HTR-8/SVneo (cell line): ENCODE measurements at places on chromosomes 11 and 22.

DNA sequence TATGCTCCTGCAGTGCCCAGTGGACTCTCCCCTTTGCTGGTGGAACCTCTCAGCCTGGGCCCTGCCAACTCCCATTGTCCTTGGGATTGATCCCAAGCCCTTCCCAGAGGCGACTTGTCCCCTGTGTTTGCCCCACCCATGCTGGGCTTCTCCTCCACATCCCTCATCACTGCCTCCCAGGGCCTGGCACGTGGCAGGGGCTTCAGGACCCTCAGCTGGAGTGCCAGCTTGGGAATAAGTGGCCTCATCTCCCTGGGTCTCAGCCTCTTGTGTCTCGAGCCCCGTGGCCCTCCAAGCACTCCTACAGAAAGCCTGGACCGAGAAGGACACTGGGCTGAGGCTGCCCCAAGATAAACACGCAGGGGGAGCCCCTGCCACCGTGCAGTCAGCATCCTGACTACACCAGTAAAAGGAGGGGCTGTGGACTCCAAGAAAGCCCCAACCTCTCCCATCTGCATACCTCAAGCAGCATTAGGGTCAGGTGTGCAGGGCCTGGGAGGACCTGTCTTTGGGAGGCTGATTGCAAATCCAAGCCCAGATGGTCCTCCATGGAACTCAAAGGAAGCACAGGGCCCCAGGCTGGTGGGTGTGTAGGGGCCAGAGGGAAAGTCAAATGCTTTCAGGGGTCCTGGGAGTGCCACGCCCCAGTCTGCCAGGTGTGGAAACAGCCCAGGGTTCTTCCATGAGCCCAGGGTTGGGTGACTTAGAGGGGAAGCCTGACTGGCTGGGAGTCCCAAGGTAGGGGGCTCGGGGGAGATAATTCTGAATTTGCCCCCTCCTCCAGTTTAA lies 9.5 kb upstream of the GNAZ start:
- DNase-seq, result no peak

DNA sequence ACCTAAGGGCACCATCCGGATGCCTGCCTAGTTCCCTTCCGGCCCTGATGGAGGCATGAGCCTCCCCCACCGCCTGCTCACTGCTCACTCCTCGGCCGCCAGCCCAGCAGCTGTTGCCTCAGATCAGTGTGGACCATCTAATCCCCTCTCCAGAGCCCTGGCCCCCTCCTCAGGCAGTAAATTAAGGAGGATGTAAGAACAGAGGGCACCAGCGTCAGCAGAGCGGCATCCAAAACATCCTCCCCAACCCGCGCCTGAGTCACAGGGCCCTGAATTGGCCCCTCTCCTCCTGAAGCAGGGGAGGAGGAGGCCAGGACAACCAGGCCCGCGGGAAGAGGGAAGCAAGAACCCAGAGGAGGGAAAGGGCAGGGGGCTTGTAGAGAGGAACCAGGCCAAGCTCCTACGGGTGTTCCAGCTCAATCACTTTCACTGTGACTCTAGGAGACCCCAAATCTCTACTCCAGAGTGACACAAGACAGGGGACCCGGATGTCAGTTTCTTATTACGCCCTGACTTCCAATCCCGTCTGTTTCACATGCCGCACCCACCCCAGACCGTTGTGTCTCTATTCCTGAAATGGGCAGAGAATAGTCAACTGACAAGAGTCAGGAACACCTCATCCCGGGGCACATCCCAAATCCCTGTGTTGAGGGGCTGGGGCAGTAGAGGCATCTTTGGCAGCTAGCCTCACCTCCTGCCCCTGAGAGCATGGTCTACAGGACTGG lies 31.3 kb upstream of the MYOD1 start:
- no peak for DNase-seq

GRCh38 chr22:23565305-23565914 lies 14.7 kb downstream of the IGLL1 start:
- DNase-seq, result no peak

DNA sequence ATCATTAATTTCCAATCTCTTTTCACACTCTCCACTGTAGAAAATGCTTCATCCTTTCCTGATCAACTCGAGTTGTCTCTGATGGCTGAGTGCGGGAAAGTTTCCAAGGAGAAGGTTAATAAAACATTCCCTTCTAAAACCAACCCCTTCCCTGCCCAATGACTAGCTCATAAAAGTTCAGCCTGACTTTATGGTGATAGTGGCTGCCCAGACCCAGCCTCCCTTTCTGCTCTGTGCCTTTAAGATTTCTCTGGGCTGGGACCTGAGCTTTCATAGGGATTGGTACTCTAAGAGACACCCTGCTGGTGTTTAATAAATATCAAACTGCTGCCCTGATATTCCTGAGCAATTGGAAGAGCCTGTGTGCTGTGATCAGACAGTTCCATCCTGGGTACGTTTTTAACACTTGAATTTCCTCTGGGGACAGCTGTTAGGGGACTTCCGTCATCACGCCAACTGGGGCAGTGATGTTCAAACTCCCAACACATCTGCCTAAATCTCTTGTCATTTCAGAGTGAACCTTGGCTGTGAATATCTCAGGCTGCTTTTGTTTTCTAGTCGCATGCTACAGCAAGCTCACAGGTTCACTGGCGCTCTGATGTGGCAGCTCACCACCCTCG lies 195.0 kb upstream of the KIRREL3 start:
- no peak for DNase-seq

GRCh38 chr11:64863391-64864060 lies 14.9 kb downstream of the EHD1 start:
- DNase-seq, result no peak

- DNase-seq, result peak; percentile 67
Observed at GRCh38 chr22:37643225-37643847, 3.9 kb downstream of the SH3BP1 start.

GRCh38 chr22:20083157-20083890 lies 3.3 kb downstream of the DGCR8 start:
- no peak for DNase-seq

- no peak for DNase-seq
Observed at GRCh38 chr11:2448661-2449547, 4.1 kb downstream of the KCNQ1 start.

GRCh38 chr11:65043881-65044501 lies 3.0 kb downstream of the SAC3D1 start:
- DNase-seq, result no peak

GRCh38 chr22:35148866-35149548 lies 83.0 kb downstream of the ISX start:
- DNase-seq, result no peak

DNA sequence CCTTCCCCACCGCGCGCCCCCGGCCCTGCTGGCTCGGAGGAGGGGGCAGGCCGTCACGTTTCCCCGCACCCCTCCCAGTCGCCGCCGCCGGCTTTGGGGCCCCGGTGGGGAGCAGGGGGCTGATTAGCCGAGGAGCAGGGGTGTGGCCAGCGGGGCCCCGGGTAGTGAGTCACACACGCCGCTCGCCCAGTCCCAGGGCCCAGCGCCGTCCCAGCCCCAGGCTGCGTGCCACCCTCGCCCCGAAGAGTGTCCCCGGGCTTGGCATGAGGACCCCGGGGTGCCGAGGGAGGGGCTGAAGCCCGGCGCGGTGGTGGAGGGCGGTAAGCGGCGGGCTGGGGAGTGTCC lies 34.4 kb downstream of the PRDM11 start:
- DNase-seq, result peak; percentile 90

DNA sequence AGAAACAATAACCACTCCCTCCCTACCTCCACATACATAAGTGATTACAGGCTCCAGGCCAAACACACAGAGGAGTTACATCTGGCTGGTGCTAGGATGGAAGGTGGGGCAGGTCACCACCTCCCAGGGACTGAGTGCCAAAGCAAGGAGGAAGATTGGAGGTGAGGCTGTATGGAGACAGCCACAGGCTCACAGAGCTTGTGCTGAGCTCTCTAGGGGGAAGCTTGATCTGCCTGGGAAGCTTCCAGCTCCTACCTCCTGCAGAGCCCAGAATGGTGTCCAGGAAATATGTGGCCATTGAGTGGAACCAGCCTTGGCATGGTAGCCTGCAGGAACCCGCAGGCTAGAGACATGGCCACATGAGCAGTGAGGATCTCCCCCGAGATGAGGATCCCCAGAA lies 3.6 kb upstream of the MED15 start:
- no peak for DNase-seq

DNA sequence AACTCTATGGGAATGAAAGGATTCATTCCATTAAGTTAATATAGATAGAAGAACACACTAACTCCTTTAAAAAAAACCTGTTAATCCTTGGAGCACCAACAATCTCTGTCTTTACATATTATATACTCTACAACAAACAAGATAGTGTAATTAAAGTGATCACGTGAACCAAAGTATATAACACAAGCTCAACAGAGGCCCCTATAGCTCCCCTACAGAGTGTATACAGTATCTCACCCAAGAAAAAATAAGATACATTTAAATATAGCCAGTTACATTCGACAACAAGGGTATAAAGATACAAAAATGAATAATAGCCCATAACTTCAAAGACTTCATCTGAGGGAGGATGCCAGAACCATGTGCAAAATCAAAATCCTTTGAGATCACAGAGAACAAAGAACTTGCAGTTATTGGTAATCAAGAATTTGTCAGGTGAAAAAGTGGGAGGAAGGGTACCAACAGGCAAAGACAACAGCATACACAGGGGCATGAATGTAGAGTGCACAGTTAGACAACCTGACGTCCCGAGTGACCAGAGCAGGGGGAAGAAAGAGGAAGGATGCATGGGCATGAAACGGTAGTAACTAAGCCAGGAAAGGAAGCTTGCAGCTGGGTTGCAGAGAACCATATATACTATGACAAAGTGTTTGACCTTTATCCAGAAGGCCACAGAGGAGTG lies 4.7 kb downstream of the FCHSD2 start:
- DNase-seq, result no peak
